Hair follicle dermal papilla cell (primary cell): ENCODE measurements at places on chromosomes 5 and 9. TPM values are rescaled to one million over a fixed set of nuclear protein-coding genes. Genes with fewer than 3 reads are reported as not detected.

The C5orf52 gene
- total RNA-seq = not detected in 2 replicates

The HACD4 gene
- 14.5 and 19.0 TPM in 2 replicates for total RNA-seq

The FOXD4L3 gene
- 0.49 TPM in 1 of 2 replicates, not detected in the other for total RNA-seq

The GPR150 gene
- under 0.01 and 0.12 TPM in 2 replicates for total RNA-seq

The LRRC19 gene
- not detected in 2 replicates for total RNA-seq

The DEPDC1B gene
- 1.3 and 2.1 TPM in 2 replicates for total RNA-seq

The SLC12A7 gene
- total RNA-seq = 4.0 and 6.2 TPM in 2 replicates

The SPARC gene
- 1,179 and 1,844 TPM in 2 replicates for total RNA-seq

The FOXI1 gene
- not detected in 2 replicates for total RNA-seq

The PCDHB2 gene
- total RNA-seq = 6.8 and 7.0 TPM in 2 replicates

The IL9 gene
- total RNA-seq = not detected in 2 replicates

The THOC3 gene
- total RNA-seq = 10.4 and 11.3 TPM in 2 replicates

The CDC25C gene
- total RNA-seq = 0.65 and 1.3 TPM in 2 replicates
